ENCODE measurements at places on chromosomes 1 and 21. TPM values are rescaled to one million over a fixed set of nuclear protein-coding genes. Genes with fewer than 3 reads are reported as not detected.

DNA sequence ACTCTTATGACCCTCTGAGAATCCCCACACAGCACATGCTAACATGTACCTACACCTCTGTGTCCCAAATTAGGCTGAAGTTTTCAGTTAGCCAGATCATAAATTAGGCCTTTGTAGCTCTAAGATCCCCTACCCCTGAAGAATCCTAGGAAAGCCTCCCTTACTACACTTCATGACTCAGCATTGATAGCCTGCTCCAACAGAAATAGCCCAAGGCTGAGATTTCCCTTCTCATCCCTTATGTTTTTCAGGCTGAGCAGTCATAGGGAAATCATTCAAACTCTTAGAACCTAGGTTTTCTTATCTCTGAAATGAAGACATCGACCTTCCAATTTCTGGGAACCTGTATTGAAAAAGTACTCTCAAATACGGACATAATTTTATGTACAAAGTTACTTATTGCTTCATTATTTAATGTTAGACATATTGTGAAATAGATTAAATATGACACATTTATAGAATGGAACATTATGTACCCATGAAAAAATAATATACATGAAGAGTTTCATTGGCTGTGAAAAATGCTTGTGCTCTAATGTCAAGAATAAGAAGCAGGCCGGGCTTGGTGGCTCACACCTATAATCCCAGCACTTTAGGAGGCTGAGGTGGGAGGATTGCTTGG, 122.4 kb upstream of the UBE2U start:
- DNase-seq = no peak

GRCh38 chr1:238052496-238053266, 162.0 kb upstream of the ZP4 start:
- DNase-seq = no peak

DNA sequence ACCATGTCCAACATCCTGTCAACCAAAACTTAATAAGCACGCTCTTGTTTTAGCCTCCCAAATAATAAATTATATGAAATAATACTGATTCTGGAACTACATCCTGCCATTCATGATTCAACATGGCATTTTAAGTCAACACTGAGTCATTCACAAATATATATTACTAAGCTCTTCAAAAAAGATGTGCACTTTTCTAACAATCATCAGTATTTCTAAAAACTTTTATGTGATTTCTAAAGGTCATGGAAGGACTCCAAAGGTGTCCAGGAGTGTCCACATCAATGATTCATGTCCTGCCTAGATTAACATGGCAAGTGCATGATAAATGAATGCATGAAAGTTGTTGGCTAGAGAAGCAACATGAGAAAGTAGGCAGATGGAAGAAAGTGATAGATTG, 51.6 kb downstream of the NEGR1 start:
- DNase-seq = no peak

The NEK2 gene
- total RNA-seq = 1.3 TPM

The S1PR1 gene
- total RNA-seq = 14.6 TPM

DNA sequence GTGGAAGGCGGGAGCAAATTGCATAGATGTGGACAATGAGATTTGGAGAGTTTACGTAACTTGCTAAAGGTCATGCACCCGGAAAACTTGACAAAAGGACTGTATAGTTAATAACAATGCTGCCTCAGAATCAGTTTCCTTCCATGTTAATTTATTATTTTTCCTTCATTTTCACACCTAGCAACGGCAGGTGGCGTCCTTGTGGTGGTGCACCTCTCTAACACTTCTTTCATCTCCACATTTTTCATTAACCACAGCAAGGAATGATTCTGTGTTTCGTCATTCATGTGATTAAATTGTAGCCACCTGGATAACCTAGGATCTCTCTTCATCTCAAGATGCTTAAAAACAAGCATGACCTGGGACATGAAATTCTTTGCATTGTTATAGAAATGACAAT, 2133.0 kb downstream of the NCAM2 start:
- no peak for DNase-seq

- no peak for DNase-seq
Observed at GRCh38 chr1:97254731-97255463, 533.3 kb downstream of the PTBP2 start.

DNA sequence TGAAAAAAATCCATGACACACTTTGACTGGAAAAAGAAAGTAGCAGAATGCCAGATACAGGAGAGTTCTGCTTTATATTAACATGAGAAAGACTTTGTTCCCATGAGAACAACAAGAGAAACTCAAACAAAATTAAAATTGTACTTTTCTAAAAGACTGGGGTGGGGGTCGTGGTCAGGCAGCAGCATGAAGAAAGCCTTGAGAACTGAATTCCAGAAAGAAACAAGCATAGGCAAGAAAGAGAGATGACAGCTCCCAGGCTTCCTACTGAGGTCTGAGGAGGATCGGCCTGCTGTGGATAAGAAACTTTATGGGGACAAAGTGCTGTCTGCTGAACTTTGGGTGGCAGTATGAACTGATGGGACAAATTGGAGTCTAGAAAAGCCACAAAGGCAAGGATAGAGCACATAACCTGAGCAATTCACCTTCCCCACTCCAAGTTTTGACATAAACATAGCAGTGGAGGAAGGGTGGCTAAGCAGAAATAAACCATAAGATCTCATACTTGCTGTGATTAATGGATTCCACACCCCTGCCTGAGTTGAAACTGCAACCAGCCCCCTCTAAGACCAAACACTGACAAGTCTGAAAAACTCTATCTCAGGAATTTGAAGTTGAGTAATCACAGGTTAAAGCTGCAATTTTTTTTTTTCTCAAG, 43.7 kb downstream of the COL6A1 start:
- DNase-seq = no peak

The OTUD3 gene
- total RNA-seq = 7.4 TPM
